ENCODE measurements at places on chromosomes 6 and 20.

DNA sequence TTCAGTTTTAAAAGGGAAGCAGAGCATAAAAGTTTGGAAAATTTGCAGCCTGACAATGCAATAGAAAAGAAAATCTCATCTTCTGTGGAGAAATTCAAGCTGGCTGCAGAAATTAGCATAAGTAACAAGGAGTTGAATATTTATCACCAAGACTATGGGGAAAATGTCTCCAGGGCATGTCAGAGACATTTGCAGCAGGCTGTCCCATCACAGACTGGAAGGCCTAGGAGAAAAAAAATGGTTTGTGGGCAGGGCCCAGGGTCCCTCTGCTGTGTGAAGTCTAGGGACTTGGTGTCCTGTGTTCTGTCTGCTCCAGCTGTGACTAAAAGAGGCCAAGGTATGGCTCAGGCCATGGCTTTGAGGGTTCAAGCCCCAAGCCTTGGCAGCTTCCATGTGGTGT, 8.1 kb upstream of the LAMA2 start:
- no peak for DNase-seq

- DNase-seq: no peak
Observed at GRCh38 chr6:105066836-105067235, 109.9 kb downstream of the LIN28B start.

GRCh38 chr20:18428490-18429173, 38.2 kb downstream of the DZANK1 start:
- no peak for DNase-seq

- no peak for DNase-seq
Observed at GRCh38 chr6:71459162-71459561, 170.6 kb downstream of the OGFRL1 start.

- DNase-seq: no peak
Observed at GRCh38 chr6:46420921-46421638, 70.2 kb downstream of the RCAN2 start.

- no peak for DNase-seq
Observed at GRCh38 chr20:57308451-57309271, 20.9 kb upstream of the SPO11 start.

DNA sequence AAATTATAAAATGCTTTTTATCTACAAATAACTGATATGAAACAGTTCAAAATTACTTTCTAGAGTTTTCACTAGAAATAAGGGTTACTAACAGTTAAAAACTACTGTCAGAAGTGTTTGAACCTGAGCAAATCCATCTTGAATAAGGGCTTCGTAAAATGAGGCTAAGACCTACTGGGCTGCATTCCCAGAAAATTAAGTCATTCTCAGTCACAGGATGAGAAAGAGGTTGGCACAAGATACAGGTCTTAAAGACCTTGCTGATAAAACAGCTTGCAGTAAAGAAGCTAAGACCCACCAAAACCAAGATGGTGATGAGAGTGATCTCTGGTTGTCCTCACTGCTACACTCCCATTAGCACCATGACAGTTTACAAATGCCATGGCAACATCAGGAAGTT, 93.7 kb downstream of the PLG start:
- no peak for DNase-seq

Measured in CD4-positive, alpha-beta T cell treated with Interleukin-4 for 1 hour (primary cell).